ENCODE measurements at places on chromosomes 4 and X.

- DNase-seq: no peak
These were observed 25.3 kb downstream of the APBB2 start for GRCh38 chr4:41189076-41189475.

DNA sequence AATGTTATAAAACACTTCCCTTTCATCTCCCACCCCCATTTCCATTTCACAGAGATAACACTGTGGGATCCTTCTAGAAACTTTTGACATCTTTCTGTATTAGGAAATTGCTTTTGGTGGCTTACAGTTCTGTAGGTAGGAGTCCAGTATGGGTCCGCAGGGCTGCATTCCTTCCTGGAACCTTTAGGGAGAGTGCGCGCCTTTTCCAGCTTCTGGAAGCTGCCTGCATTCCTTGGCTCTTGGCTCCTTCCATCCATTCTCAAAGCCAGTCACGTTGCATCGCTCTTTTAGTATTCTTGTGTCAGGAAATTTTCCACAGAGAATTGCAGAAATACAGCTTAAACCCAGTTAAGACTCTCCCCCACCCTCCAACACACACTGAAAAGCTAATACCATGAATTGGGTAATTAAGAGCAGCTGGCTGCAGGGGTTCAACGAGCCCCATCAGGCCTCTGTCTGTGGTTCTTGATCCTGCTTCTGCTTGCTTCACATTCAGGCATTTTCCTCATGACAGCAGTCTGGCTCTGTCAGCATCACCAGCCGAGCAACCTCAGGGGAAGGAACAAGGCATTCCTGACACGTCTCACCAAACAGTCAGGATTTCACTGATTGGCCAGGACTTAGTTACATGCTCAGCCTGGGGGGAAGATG, 48.8 kb downstream of the SEPTIN11 start:
- no peak for DNase-seq

GRCh38 chr4:173990126-173990868, 293.2 kb downstream of the FBXO8 start:
- DNase-seq: no peak

DNA sequence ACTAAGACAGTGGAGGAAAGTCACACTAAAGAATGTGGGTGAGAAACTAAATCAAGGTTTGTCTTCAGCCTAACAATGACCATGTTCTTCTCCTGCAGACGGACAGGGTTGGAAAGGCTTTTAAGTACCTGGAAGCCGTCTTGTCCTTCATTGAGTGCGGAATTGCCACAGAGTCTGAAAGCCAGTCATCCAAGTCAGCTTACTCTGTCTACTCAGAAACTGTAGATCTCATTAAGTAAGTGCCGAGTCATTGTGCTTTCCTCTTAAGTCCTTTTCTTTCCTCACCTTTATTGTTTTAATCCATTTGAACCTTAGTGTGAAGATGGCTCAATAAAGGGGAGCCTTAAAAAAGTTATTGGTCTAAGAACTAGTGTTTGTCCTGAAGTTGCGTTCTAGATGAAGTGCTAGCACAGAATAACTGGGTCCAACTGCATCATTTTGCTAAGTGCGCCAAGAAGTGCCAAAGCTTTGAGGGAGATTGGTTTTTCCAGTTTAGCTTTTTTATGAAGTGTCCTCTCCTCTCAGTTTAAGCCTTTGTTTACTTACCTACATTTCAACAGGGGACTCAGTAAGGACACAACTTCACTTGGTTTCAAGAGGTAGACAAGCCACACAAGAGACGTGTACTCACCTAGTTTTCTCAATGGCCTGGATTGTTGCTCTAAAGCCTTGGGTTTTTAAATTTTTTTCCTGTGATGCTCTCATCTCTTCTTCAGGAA, 89.3 kb downstream of the KLHL8 start:
- DNase-seq: no peak

DNA sequence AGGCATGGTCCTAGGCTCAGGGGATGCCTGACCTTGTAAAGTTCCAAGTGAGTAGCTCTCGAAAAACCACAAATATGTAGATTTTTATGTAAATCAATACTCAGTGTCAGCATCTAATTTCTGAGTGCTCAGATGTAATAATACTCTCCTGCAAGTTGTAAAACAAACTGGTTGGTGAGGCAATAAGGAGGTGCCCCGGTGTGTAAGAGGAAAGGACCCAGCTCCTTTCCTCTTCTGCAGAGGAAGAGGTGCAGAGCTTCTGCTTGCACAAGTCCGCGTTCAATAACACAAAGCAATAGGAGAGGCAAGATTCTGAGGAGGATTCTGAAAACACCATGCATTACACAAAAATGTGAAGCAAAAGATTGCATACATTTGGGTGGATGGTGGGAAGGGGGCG, 43.6 kb upstream of the ENPP6 start:
- DNase-seq: no peak

Data from AG04450 (cell line).